A549 treated with CORT108297 at 1 μM for 4 hours (cell line): ENCODE measurements at places on chromosomes 13 and 19. TPM values are rescaled to one million over a fixed set of nuclear protein-coding genes. Genes with fewer than 3 reads are reported as not detected.

Gene SSC5D
- total RNA-seq = 0.45 to 1.3 TPM (median 0.81 TPM) in 5 replicates

Gene SLC25A41
- total RNA-seq = 0.09 to 0.17 TPM (median 0.15 TPM) in 4 of 5 replicates, not detected in the other

Gene MTUS2
- 0.01 to 0.02 TPM (median 0.01 TPM) in 5 replicates for total RNA-seq

Gene SLC7A9
- 0.27 to 0.76 TPM (median 0.44 TPM) in 5 replicates for total RNA-seq

Gene ADGRE3
- total RNA-seq = not detected in 5 replicates

Gene CPB2
- not detected in 5 replicates for total RNA-seq

Gene SIGLEC8
- not detected in 5 replicates for total RNA-seq

Gene SULT2B1
- total RNA-seq = 12.8 to 18.0 TPM (median 16.4 TPM) in 5 replicates

Gene VSTM1
- 0.36 to 0.93 TPM (median 0.50 TPM) in 5 replicates for total RNA-seq

Gene KCTD4
- not detected in 5 replicates for total RNA-seq

Gene BRME1
- total RNA-seq = 0.36 to 1.3 TPM (median 0.60 TPM) in 5 replicates

Gene ZNF709
- total RNA-seq = 0.05 TPM in 1 of 5 replicates, not detected in the others

Gene CDC34
- 67.1 to 108 TPM (median 103 TPM) in 5 replicates for total RNA-seq

Gene ZNF44
- total RNA-seq = 0.36 to 1.1 TPM (median 0.61 TPM) in 5 replicates

Gene OR7A5
- not detected in 5 replicates for total RNA-seq

Gene ZNF99
- not detected in 5 replicates for total RNA-seq

Gene CD37
- total RNA-seq = not detected in 5 replicates

Gene MTIF3
- total RNA-seq = 21.1 to 23.7 TPM (median 22.5 TPM) in 5 replicates

Gene CYP2A7
- not detected in 5 replicates for total RNA-seq

Gene EDNRB
- not detected in 5 replicates for total RNA-seq

Gene MBD3L3
- not detected in 5 replicates for total RNA-seq

Gene GJB2
- 0.66 to 1.0 TPM (median 0.87 TPM) in 5 replicates for total RNA-seq

Gene PCDH17
- total RNA-seq = 0.01 to 0.04 TPM (median 0.02 TPM) in 4 of 5 replicates, not detected in the other

Gene RAB20
- total RNA-seq = 1.2 to 1.7 TPM (median 1.4 TPM) in 5 replicates

Gene RPL36
- total RNA-seq = 708 to 894 TPM (median 738 TPM) in 5 replicates

Gene KIR3DL2
- total RNA-seq = not detected in 5 replicates

Gene BORA
- 7.3 to 11.4 TPM (median 8.1 TPM) in 5 replicates for total RNA-seq

Gene ADM5
- 3.4 to 6.5 TPM (median 6.0 TPM) in 5 replicates for total RNA-seq

Gene VMAC
- 0.34 to 0.66 TPM (median 0.49 TPM) in 5 replicates for total RNA-seq

Gene MEDAG
- total RNA-seq = 0.05 to 0.40 TPM (median 0.06 TPM) in 5 replicates

Gene GRK1
- not detected in 5 replicates for total RNA-seq

Gene PCSK4
- 0.47 to 1.1 TPM (median 0.82 TPM) in 5 replicates for total RNA-seq

Gene ACP5
- 0.12 to 0.51 TPM (median 0.25 TPM) in 4 of 5 replicates, not detected in the other for total RNA-seq

Gene LYL1
- 0.61 to 1.0 TPM (median 0.85 TPM) in 5 replicates for total RNA-seq

Gene MCEMP1
- total RNA-seq = not detected in 5 replicates

Gene LRRC63
- 0.05 to 0.13 TPM in 2 of 5 replicates, not detected in the others for total RNA-seq

Gene CATSPERD
- total RNA-seq = 0.08 TPM in 1 of 5 replicates, not detected in the others

Gene ASPDH
- total RNA-seq = not detected in 5 replicates

Gene ZNF726
- total RNA-seq = 0.34 to 0.61 TPM (median 0.54 TPM) in 5 replicates

Gene ZNF497
- total RNA-seq = 0.98 to 1.7 TPM (median 1.5 TPM) in 5 replicates

Gene DCLK1
- total RNA-seq = 0.76 to 1.1 TPM (median 0.89 TPM) in 5 replicates

Gene KLHL1
- not detected in 5 replicates for total RNA-seq

Gene MYO1F
- total RNA-seq = 0.14 to 0.49 TPM (median 0.28 TPM) in 5 replicates

Gene USF2
- total RNA-seq = 112 to 163 TPM (median 159 TPM) in 5 replicates

Gene RAD23A
- total RNA-seq = 70.7 to 86.3 TPM (median 80.4 TPM) in 5 replicates

Gene TPTE2
- total RNA-seq = not detected in 5 replicates

Gene RASGRP4
- 0.07 to 0.14 TPM (median 0.11 TPM) in 3 of 5 replicates, not detected in the others for total RNA-seq

Gene C19orf81
- total RNA-seq = 3.4 to 12.3 TPM (median 11.5 TPM) in 5 replicates

Gene F7
- total RNA-seq = 0.07 to 0.15 TPM (median 0.10 TPM) in 4 of 5 replicates, not detected in the other

Gene COL4A2
- 132 to 176 TPM (median 141 TPM) in 5 replicates for total RNA-seq

Gene GRIN2D
- total RNA-seq = 6.3 to 11.3 TPM (median 10.6 TPM) in 5 replicates

Gene HRC
- not detected in 5 replicates for total RNA-seq
